ENCODE measurements at places on chromosomes 5 and 9. TPM values are rescaled to one million over a fixed set of nuclear protein-coding genes. Genes with fewer than 3 reads are reported as not detected.

LCN15 gene
- not detected for total RNA-seq

GMCL2 gene
- not detected for total RNA-seq

ADGRD2 gene
- total RNA-seq = not detected

HAND1 gene
- not detected for total RNA-seq

PCDHA9 gene
- not detected for total RNA-seq

OSMR gene
- not detected for total RNA-seq

ESM1 gene
- total RNA-seq = 0.83 TPM

SLC34A3 gene
- not detected for total RNA-seq

IPO11 gene
- 23.8 TPM for total RNA-seq

ARPC5L gene
- 79.4 TPM for total RNA-seq

RNF180 gene
- not detected for total RNA-seq

DND1 gene
- 2.5 TPM for total RNA-seq

ZFP2 gene
- not detected for total RNA-seq

DNA sequence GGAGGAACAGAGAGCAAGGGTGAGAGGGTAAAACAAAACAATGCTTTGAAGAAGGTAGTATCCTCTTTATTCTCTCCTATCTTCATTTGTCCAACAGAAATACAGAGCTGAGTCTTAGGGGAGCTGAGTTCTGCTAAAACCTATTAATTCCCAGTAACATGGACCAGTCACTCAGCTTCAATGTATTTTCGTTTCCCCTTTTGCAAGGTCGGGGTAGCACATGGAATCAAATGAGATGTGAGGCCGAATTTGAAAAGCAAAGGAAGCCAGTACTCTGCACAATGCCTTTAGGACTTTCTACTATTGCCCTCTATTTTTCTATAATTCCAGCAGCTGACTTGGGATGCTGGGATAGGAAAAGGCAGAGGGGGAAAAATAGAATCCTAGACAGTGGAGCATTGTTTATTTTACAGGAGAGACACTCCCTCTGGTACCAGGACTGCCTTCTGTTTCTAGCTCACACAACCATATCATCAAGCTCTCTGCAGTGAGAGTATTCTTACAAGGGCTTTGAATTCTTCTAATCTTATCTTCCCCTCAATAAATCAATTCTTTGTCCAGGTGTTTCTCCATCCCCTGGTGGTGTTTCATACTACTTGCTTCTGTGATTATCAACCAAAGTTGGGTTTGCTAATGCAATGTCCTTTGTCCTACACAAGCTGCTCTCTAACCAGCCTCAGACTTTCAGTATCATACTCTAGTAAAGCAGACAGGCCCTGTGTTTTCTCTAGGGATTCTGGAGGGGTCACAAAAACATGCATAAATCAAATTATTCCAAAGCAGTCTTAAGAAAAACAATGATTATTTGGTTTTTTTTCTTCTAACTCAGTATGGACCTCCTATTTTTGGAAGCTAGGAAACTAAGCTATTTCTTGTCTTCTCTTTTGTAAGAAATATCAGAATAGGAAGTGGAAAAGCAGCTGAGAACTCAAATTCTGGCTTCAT, 341.5 kb downstream of the OSTF1 start:
- DNase-seq = no peak

- no peak for DNase-seq
Measured at GRCh38 chr5:42840269-42840668, 28.6 kb upstream of the SELENOP start.

- DNase-seq = no peak
Measured at GRCh38 chr9:90451804-90452203, 190.8 kb downstream of the DIRAS2 start.

DNA sequence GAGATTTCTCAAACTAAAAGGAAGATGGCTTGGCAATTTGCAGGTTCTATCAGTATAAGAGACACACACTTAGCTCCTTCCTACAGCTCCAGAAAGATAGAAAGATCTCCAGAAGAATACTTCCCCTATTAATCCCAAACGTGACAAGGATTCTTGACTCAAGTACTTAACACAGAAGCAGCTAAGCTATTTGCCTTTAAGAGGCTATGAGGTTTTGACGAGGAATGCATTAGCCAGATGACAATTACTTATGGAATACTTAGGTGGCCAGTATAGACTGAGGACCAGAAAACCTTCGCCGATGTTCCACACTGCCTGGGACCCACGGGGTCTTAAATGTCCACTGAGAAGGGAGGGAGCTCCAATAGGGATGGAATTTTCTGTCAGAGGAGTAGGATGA, 340.5 kb upstream of the KIF2A start:
- no peak for DNase-seq

- no peak for DNase-seq
Measured at GRCh38 chr9:32554107-32554506, 1.7 kb upstream of the TOPORS start.

- DNase-seq = no peak
Measured at GRCh38 chr5:163269624-163270023, 167.8 kb upstream of the CCNG1 start.

DNA sequence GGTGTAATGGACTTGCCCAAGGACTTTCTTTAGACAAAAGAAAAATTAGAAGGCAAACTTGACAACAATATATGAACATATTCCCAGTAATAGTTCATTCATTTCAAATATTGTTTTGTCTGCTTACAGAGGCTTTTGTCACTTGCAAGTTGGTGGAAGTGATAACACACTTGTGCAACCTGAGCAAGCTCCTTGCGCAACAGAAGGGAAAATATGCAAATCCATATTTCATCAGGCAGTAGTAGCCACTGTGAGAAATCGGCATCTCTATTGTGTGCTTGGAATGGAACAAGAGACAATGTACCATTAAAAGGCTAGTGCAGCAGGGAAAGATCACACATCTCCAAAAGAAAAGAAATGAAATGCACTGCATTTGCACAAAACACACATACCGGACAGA, 125.3 kb upstream of the RASEF start:
- no peak for DNase-seq

GRCh38 chr9:3391414-3391813, 134.4 kb downstream of the RFX3 start:
- no peak for DNase-seq

- peak; percentile 9 for DNase-seq
Measured at GRCh38 chr9:93676310-93677047, 100.1 kb downstream of the PHF2 start.

DNA sequence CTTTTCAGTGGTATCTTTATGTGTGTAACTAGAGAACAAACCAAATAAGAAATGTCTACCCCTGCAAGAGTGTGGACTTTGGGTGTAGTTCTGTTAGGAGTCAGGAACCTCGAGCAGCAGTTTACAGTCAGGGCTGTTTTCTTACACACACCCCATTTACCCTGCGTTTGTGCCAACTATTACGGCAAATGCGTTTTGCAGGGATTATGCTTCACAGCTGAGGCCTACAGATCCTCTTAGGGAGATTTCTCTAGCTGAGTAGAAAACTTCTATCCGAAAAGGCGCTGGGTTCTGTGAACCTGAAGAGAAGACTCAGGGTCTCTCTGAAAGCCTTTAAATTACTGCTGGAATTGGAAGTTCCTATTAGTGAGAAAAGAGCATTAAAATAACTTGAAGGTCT, 51.4 kb downstream of the ACER2 start:
- DNase-seq = no peak

DNA sequence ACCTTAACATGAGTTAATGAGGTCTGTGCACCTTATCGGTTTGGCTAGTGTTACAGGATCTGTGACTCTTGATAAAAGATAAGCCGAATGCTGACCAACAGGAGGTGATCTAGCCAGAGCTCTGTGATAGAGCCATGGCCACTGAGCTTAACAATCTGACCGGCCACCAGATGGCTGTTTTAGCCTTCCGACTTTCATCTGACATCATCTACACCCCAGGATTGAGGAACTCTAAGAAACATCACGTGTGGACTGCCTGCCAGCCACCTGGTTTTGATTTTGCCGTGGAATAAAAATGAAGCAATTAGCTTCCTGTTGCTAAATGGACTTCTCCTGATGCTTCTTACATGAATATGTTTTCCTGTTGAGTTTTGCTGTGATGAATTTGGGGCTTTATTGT, 281.3 kb downstream of the CEMIP2 start:
- no peak for DNase-seq

- DNase-seq = no peak
Measured at GRCh38 chr9:36119476-36119875, 17.1 kb upstream of the GLIPR2 start.

- DNase-seq = no peak
Measured at GRCh38 chr5:154401931-154402330, 43.9 kb upstream of the SAP30L start.

GRCh38 chr9:108991479-108991878, 21.8 kb downstream of the CTNNAL1 start:
- no peak for DNase-seq

DNA sequence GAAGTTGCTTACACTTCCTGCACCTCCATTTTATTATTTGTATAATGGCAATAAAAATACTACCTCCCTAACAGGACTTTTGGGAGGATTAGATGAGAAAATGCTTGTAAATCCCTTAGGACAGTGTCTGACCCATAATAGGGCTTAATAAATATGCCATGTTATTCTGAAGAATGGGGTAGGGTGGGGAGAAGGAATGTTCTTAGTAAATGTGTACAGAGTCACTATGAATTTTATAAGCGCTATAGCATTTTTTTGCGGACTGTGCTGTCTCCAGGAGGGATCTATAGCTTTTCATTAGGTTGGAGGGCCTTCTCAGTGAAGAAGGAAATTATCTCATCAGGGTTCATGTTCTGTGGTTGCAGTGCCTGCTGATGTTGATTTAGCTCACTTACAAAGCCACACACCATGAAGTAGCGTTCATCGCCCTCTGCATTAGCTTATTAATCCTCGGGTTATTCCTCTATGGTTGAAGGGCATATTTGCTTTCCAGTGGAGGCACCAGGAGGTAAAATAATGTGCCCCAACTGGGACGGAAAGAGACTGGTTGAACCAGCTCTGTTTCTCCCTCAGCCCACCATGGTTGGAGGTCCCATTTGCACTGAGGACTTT, 497.1 kb downstream of the ARHGEF28 start:
- no peak for DNase-seq

DNA sequence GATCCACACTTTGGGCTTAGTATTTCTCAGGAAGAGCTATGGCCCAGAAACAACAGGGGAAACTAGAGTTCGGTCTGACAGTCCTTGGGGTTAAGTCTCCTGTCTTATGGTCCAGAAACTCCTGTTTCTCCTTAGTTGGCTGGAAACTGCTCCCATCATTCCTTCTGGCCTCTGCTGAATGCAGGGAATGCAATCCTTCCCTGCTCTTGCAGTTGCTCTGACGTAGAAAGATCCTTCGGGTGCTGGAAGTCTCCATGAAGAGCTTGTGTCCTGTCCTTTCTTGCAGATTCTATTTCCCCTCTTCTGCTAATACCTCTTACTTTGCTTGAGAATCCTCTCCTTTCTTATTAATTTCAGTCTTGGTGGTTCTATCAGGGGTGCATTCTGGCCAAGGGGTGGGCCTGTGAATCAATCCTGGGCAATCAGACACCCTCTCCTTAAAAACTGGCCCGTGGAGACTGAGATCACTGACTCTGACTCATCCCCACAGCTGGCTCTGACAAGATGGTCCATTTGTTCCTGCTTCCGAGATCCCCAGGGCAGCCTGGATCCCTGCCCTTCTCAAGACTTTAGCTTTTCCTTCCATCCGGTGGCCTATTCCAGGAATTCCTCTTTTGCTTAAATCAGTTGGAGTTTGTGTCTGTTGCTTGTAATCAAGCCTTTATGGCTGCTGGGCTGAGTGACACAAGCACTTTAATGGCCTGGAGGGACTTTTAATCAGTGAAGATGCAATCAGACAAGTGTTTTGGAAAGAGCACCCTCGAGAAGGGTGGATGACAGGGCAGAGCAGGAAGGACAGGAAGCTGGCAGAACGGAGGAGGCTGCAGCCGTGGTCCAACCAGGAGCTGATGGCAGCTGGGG, 23.7 kb downstream of the PTGS1 start:
- DNase-seq = no peak

GRCh38 chr5:893711-894110, 1.0 kb downstream of the TRIP13 start:
- DNase-seq = no peak

DNA sequence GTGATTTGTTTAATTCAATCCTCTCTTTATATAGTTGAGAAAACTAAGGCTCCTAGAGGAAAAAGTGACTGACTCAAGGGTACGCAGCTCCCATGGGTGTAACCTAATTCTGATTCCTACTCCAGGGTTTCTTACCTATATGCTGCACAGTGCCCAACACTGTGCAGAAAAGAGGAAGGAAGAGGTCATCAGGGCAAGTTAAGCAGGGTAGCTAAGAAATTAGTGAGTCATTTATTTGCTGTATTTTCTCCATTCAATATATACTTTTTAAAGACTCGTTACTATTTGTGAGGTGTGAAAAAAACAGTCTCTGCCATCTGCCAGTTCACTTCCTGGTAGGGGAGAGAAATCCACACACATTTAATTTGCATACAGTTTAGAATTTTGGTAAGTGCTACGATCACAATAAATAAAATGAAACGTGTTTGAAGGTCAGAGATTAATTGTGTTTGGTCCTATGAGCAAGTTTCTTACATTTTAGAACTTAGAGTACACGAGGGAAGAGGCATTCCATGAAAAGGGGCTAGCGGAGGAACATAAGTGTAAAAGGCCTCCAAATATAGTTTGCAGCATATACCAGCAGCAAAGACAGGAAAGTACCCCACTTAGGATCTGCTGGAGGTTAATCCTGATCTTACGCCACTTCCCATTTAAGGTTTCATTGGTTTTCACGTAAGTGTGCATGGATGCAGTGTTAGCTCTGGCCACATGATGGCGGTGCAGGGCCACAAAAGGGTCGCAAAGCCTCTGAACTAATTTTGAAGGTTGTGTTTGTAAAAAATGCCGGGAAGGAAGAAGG, 59.9 kb upstream of the TLR4 start:
- DNase-seq = peak; percentile 63

- no peak for DNase-seq
Measured at GRCh38 chr5:119596046-119596445, 33.3 kb upstream of the FAM170A start.

Data from activated CD4-positive, alpha-beta memory T cell treated with anti-CD3 and anti-CD28 coated beads, Interleukin-2, amount 10 ng/mL, durations not matched to agents 7 days and 5 days (primary cell).